ENCODE measurements at places on chromosomes 7 and 10.

- DNase-seq: no peak
Observed at GRCh38 chr10:11397980-11398580, 213.4 kb downstream of the USP6NL start.

- no peak for DNase-seq
Observed at GRCh38 chr10:124151466-124152095, 58.2 kb upstream of the CHST15 start.

- no peak for DNase-seq
Observed at GRCh38 chr10:61047788-61048560, 104.0 kb upstream of the RHOBTB1 start.

- DNase-seq: no peak
Observed at GRCh38 chr7:95646350-95646749, 50.0 kb upstream of the PDK4 start.

- no peak for DNase-seq
Observed at GRCh38 chr7:18831943-18832342, 285.5 kb downstream of the TWIST1 start.

DNA sequence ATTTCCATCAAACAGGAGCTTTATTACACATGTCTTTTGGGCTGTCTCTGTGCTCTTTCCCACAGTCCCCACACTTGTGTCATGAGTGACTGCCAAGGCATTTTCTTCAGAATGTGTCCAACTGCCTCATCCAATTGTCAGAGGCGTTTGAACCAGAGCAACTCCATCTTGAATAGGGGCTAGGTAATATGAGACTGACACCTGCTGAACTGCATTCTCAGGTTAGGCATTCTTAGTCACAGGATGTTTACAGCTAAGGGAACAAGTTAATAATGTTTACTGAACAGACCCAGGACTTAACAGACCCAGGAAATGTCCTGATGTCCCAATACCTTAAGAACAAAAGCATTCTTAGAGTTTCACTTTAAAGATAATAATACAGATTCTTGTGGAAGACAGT, 595.5 kb downstream of the REEP3 start:
- no peak for DNase-seq

GRCh38 chr7:35253460-35253709, 515 bp downstream of the TBX20 start:
- DNase-seq: no peak

GRCh38 chr7:70056363-70056762, 458.1 kb downstream of the AUTS2 start:
- DNase-seq: no peak

DNA sequence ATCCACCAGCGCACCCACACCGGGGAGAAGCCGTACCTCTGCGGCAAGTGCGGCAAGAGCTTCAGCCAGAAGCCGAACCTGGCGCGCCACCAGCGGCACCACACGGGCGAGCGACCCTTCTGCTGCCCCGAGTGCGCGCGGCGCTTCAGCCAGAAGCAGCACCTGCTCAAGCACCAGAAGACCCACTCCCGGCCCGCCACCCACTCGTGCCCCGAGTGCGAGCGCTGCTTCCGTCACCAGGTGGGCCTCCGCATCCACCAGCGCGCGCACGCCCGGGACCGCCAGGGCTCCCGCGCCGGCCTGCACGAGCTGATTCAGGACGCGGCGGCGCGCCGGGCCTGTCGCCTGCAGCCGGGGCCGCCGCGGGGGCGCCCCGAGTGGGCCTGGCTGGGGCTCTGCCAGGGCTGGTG, 17.7 kb downstream of the ZNF775 start:
- DNase-seq: no peak

DNA sequence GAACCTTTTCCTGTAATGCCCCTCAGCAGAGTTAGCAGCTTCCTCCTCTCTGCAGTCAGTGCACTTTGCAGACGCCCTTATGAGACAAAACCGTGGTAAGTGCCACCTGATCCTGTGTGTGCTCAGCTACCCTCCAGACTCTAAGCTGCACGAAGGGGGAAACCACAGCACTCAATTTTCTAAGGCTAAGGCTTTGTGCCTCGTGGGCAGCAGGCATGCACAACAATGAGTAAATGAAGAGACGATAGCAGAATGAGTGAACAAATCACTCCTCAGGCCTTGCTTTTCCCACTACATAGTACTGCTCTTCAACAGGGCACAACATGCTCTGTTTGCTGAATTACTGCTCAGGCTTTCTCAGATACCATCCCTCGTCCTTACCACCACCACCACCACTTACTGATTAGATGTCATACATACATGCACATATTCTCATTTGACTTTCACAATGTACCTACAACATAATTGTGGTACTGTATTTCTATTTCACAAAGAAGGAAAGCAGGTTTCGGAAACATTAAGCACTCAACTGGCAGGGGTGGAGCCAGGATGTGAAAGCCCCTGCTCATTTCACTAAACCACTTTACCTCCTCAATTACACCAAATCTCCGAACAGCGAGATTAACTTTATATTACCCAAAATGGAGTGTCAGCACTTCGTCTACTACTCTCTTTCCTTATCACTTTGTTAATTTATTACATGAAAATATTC, 85.4 kb downstream of the ICA1 start:
- peak; percentile 25 for DNase-seq

DNA sequence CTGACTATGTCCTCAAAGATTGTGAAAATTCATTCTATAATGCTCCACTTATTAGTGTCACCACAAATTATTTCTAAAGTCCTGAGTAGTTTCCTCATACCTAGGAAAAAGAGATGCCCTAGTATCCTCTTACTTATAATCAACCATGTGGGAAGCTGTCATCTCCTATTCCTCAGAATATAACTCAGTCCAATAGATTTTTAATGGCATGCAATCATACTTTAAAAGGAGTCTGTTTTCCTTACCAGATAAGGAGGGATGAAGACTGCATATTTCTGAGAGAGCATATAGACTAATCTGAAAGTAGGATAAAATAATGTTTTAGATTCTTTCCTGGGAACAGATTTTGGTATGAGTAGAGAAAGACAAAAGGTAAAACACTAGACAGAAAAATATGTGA, 727.7 kb upstream of the GRM3 start:
- no peak for DNase-seq

GRCh38 chr10:25786161-25786560, 147.9 kb upstream of the MYO3A start:
- no peak for DNase-seq

DNA sequence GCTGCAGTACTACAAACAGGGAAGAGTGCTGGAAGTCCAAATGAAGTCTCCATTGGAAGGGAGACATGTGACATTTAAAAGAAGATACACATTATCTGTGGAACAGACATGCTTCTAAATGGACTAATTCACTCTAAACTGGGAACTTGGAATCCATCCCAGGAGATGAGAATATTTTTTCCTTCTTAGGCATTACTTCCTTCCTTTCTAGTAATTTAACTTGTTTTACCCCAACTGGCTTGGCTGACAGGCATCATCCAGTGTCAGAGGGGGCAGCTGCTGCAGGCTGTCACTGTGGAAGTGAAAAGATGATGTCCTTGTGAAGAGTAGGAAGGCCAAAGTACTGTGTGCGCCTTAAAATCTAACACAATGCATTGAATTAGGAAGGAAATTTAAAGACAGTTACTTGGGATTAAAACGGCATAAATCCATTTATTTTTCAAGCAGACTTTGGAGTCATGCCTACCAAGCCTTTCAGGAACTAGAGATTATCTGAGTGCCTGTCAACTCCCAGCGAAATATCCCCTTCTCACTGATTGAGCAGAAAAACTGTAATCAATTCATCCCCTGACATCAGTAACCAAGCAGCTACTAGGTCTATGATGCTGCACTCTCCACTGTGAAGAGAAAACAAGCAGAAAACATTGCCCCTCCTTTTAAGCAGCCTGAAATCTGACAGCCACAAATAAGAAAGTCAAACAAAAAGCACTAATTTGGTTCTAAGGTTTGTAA, 161.2 kb downstream of the DGKI start:
- no peak for DNase-seq

DNA sequence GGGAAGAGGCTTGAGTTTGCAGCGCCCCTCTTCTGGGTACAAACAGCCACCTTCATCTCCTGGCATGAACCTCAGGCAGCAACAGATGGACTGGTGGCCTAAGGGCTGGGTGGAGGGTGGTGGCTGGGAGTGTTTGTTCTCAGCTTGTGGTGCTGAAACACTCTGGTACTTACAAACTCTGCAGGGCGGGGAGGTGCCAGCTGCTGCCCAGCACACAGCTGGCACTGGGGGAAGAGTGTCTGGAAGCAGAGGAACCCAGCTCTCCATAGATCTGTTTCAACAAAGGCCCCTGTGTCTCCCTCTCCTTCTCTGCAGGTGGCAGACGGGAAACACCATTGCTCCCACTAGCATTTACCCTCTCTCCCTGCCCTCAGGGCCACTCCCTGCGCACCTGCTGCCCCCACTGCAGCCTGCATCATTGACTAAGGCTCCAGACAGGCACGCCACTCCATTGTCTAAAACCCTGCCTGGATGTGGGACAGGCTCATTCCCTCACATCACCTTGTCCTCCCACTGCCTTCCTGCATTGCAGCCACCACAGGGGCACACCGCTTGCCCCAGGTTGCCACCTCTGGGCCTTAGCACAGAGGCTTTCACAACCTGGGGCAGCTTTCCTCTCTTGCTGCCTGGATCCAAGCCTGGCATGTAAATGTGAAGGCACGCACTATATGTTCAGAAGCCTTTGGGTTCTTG, 6.5 kb downstream of the ARHGAP22 start:
- no peak for DNase-seq

DNA sequence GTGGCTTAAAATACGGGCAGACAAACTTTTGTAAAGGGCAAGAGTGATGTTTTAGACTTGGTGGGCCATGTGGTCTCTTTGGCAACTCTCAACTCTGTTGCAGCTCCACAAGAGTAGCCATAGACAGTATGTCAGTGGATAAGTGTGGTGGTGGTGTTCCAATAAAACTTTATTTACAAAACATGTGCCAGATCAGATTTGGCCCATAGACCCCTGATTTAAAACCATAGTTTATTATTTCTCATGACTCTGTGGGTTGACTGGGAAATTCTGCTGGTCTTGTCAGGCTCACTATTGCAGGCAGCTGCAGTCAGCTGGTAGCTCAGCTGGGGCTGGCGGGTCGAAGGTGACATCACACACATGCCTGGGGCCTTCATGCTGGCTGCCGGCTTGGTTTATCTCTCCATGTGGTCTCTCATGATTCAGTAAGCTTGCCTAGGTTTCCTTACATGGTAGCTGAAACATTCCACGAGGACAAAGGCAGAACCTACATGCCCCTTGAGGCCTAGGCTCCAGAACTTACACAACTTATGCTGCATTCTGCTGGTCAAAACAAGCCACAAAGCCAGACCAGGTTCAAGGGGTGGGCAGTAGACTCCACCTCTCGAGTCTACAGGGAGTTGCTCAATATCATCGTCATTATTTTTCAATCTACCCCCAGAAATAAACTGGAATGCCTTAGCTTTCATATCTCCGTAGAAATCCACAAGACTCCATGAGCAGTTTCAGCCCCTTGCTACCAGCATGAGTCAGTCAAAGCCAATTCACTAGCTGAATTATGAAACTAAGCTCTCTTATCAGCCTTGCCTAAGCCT, 245.7 kb downstream of the WDR11 start:
- no peak for DNase-seq

GRCh38 chr7:133629701-133630100, 376.8 kb downstream of the EXOC4 start:
- no peak for DNase-seq

DNA sequence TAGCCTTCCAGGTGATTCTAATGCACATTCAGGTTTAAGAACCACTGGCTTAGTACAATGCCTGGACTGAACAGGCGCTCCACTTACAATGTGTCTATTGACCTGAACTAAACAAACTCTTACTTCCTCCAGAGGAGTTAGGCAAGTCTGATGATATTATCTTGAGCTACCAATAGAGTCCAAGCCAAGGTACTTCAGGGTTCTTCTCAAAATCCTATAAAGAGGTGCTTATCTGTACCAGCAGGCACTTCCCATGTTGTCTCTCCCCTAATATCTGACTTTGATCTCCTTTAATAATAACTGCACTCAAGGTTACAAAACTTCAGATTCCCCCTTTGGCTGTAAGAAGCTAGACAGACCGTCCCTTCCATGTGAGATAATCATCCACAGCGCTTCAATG, 157.0 kb upstream of the SVIL start:
- no peak for DNase-seq

- peak; percentile 51 for DNase-seq
Observed at GRCh38 chr10:101050208-101051069, 11.3 kb upstream of the KAZALD1 start.

DNA sequence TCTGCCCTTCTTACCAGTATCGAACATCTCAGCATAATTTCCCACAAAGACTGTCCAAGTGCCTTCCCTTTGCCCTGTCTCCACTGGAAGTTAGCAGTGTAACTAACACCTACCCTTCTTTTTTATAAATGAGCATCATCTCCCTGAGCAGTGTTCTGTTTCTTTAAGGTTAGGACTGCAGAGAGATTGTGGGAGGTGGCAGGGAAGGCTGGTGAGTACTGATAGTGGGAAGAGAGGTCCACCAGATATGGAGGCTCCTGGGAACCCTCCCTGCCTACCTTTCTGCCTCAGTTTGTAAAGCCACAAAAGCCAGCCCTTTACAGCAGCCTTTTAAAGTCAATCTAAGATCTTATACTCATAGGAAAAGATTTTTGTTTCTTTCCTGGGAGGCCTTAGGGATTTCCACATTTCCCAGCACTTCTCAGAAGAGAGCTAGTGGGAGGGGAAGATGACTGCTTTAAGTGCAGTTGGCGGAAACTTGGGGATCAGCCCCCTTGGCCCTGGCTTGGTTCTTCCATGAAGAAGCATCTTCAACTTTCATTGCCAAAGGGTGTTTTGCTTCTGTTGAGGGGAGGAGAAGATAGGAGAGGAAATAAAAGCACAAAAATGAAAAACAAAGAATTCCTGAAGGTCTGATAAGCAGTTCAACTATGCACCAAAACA, 36.6 kb upstream of the CALD1 start:
- DNase-seq: no peak

GRCh38 chr10:3785851-3786271, 852 bp upstream of the KLF6 start:
- DNase-seq: no peak

DNA sequence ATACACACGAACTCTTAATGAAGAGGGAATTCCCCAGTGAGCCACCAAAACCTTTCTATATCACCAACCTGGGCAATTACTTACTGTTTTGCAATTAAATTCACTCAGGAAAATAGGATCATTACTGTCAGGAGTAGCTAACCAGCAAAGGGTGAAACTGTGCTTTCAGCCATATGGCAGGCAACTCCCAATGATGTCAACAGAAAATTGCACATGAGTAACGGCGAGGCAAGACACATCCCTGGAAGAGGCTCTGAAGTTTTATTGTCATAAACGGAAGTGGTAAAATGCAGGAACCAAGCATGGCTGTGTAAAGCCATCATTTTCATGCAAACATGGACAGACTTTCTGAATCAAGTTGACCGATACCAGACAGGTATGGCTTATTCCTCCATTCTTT, 548.9 kb upstream of the AUTS2 start:
- DNase-seq: no peak

GRCh38 chr10:14179251-14179650, 151.5 kb downstream of the FRMD4A start:
- DNase-seq: no peak

GRCh38 chr7:64990216-64990615, 620 bp downstream of the ZNF117 start:
- DNase-seq: no peak

GRCh38 chr10:46545861-46546590, 10.4 kb downstream of the GPRIN2 start:
- DNase-seq: no peak

- no peak for DNase-seq
Observed at GRCh38 chr10:128811511-128811910, 655.5 kb upstream of the MGMT start.

- DNase-seq: no peak
Observed at GRCh38 chr10:13712837-13713581, 126.2 kb downstream of the PRPF18 start.

Data from stimulated activated CD8-positive, alpha-beta memory T cell treated with anti-CD3 and anti-CD28 coated beads, Interleukin-4, amount 100 ng/mL, for 1 hour (primary cell).